Frontal cortex (tissue), 4 donors: ENCODE measurements at places on chromosomes 11 and 22. TPM values are rescaled to one million over a fixed set of nuclear protein-coding genes. Genes with fewer than 3 reads are reported as not detected.

- no peak for DNase-seq
Observed at GRCh38 chr22:28728002-28728401, 13.6 kb downstream of the CHEK2 start.

GRCh38 chr11:30821438-30821965, 235.3 kb upstream of the MPPED2 start:
- DNase-seq = no peak

GRCh38 chr11:2472428-2473186, 27.8 kb downstream of the KCNQ1 start:
- no peak for DNase-seq

DNA sequence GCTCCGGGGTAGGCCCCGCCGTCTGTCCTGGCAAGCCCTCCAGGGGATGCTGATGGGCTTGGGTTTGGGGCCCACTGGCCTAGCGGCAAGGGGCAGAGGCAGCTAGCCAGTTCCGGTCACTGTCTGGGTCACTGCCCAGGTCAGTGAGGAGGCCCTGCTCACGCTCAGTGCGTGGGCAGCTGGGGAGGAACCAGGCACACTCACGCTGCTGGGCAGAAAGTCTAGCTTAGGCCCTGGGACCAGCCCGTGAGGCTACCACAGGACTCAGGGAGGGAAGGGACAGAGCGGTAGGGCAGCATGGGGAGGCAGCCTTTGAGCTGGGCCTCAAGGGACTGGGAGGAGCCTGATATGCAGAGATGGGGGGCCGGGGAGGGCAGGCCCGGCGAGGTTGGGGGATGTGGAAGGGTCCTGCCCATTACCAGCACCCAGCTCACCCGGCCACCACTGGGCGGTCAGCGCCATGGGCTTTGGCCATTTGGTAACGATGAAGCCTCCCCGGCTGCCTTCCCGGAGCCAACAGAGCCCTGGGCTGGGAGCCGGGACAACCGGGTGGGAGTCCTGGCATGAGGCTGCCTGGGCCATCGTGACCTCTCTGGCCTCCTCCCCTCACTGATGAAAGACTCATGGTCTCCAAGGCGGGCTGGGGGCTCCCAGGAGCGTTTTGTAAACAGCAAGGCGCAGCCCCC, 14.2 kb downstream of the SHISAL1 start:
- DNase-seq = no peak

- no peak for DNase-seq
Observed at GRCh38 chr11:94954753-94955152, 18.6 kb downstream of the CWC15 start.

GRCh38 chr22:44288913-44289312, 23.8 kb downstream of the SHISAL1 start:
- no peak for DNase-seq

GRCh38 chr22:35552196-35552842, 11.7 kb downstream of the RASD2 start:
- DNase-seq = peak; percentile 74

GRCh38 chr22:33167998-33168790, 110.0 kb upstream of the SYN3 start:
- no peak for DNase-seq

DNA sequence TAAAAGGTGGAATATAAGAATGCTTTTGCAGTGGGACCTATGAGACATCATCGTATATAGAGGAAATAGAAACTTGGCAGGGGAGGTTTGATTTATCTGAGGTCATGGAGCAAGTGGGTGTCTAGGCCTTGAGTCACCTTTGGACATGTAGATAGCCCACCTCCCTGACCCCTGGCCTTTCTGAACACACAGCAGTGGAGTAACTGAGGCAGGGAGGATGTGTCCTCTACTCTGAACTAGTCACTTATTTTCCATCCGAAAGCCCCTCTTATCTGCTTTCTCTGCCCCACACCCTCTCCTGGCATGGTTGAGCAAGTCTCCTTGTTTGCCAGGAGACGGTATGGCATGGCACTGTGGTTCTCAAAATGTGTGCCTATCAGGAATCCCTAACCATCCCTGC, 7.9 kb downstream of the CD82 start:
- no peak for DNase-seq

- DNase-seq = no peak
Observed at GRCh38 chr22:35089139-35089538, 23.2 kb downstream of the ISX start.

GRCh38 chr11:132763503-132763902, 768.8 kb downstream of the OPCML start:
- DNase-seq = no peak

DNA sequence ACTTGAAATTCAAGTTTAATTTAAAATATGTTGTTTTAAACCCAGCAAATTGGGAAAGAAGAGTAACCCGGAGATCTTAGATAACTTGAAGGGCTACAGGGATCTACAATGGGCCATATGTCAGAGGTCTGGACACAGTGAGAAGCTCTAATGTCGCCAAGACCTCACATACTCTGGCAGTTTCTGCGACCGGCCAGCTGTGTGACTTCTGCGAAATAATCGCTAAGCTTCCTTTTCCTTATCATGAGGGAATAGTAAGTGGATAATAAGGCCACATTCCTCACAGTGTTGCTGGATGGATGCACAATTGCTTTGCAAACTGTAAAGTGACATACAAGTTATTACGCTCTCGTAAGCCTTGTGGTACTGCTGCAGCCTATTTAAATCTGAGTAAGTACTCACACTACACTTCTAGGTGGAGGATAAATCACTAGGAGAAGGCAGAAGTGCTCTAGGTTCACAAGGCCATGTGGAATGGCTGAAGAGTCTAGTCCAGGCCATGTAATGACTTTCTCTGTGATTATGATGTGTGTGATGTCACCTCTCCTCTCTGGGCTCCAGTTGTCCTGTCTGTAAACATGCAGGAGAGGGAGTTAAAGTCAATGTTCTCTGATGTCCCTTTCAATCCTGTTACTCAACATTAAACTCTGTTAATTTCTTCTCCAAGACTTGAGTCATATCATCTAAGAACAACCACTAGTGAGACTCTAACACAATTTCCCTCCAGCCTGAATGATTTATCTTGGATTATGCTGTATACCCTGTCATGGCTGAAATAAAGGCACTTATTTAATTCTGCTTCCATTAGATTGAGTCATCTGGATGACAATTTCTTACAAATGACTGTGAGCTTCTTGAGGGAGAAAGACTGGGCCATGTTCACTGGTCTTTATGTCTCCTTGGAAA, 192.6 kb upstream of the NARS2 start:
- no peak for DNase-seq

- DNase-seq = no peak
Observed at GRCh38 chr11:65781962-65782815, 1.4 kb upstream of the AP5B1 start.

DNA sequence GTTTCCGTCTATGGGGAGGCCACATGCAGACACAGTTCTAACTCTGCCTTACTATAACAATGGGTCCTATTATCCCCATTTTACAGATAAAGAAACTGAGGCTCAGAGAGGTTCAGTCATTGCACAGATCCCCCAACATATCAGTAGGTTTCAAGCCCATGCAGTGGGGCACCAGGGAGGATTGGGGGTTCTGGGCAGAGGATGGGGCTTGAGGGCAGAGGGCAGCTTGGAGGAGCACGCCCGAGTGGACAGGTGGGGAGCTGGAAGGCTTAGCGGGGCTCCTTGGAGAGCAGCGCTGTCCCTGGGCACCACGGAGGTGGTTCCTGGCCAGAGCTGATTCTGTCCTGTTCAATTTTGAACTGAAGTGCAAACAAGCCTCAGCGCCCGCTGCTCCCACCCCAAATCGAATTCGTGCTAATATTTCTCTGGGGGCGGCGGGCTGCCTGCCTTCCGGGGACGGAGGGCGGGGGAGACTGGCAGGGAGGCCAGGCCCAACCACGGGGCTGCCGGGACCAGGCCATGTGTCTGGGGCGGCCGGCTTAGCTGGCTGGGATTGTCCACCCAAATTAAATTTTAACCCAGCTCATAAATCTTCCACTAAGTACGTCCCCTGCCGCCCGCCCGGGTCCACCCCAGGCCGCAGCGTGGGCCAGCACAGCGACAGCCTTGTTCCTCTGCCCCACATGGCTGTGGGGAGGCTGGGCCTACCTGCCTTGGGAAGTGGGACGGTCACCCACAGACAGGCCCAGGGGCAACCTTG, 49.4 kb downstream of the FLRT1 start:
- no peak for DNase-seq

GRCh38 chr11:86623041-86623621, 49.3 kb downstream of the ME3 start:
- DNase-seq = no peak

- DNase-seq = no peak
Observed at GRCh38 chr11:68321293-68322051, 9.1 kb downstream of the LRP5 start.

DNA sequence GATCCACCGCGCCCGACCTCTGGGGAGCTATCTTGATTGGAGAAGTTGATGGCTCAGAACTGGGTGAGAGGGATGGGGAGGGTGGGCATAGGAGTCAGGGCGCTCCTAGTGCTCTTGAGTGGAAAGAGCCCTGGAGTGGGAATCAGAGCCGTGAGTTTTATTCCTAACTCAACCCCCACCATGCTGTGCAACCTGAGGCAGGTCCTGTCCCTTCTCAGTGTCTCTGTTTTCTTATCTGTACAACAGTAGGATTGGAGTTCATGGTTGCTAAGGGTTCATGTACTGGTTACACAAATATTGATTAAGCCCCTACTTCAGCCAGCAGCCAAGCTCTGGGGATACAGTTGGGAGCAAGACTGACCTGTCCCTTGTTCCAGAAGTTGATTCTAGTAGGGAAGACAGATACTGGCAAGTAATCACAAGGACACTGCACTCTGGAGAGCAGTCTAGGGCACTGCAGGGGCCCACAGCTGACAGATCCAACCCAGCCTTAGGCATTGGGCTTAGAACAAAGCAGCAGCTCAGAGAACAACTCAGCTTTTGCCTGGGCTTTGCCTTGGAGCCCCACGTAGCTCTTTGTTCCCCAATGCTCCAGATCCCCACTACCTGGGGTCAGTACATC, 12.4 kb upstream of the DAGLA start:
- DNase-seq = no peak

DNA sequence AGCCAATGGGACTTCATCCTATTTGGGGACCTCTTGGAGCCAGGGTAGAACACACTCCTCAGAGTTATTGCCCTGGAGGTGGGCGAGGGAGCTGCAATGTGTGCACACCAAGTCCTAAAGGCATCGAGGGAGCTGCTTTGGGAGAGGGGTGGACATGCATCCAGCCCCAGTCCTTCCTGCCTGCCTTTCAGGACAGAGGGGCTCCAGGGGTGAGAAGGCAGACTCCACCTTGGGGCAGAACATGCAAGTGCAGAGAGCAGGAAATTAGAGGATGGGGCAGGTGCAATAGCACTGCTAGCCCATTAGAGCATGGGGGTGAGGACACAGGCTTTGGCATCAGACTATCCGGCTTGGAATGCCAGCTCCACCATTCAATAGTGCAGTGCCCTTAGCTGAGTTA, 288.5 kb downstream of the OPCML start:
- DNase-seq = no peak

GRCh38 chr11:80414181-80415165, 973.6 kb upstream of the TENM4 start:
- DNase-seq = no peak

GRCh38 chr11:128595221-128595620, 7.9 kb upstream of the ETS1 start:
- no peak for DNase-seq

GRCh38 chr11:114400216-114400914, at the start of the genes C11orf71 and RBM7:
Gene C11orf71 (minus strand): TSS chr11:114400511. CDS start chr11:114400331, 180 bp downstream.
Gene RBM7 (plus strand): TSS chr11:114400666. CDS start chr11:114400672, 6 bp downstream.
- DNase-seq = peak; percentile 69

GRCh38 chr22:38104084-38104483, 6.4 kb downstream of the BAIAP2L2 start:
- no peak for DNase-seq

DNA sequence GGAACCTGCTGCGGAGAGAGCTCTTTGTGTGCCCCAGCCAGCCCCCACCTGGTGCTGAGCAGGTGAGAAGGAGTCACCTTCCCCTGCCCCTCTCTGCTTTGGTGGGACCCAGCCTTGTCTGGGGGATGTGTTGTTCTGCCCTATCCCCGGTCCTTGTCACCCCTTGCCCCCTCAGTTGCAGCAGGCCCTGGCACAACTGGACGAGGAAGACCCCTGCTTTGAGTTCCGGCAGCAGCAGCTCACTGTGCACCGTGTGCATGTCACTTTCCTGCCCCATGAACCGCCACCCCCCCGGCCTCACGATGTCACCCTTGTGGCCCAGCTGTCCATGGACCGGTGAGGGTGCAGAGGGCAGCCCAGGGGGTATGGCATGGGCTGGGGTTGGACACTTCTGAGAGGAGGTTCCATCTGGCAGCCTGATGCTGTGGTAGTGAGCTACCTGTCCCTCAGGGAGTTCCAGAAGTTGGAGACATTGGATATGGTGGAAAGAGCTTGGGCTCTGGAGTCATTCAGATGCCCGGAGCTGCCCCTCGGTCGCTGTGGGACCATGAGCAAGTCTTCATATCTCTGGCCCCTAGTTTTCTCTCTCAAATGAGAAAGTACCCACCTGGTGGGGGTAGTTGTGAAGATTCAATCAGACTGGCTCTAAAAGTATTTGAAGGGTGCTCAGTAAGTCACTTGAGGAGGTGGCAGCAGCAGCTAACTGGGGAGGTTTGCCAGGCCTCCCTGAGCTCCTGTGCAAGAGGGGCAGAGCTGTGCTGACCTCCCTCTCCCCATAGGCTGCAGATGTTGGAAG, 4.3 kb downstream of the LARGE2 start:
- DNase-seq = no peak

- no peak for DNase-seq
Observed at GRCh38 chr11:92295175-92296137, 70.8 kb downstream of the FAT3 start.

GRCh38 chr11:103545551-103545950, 436.3 kb downstream of the DYNC2H1 start:
- DNase-seq = no peak

DNA sequence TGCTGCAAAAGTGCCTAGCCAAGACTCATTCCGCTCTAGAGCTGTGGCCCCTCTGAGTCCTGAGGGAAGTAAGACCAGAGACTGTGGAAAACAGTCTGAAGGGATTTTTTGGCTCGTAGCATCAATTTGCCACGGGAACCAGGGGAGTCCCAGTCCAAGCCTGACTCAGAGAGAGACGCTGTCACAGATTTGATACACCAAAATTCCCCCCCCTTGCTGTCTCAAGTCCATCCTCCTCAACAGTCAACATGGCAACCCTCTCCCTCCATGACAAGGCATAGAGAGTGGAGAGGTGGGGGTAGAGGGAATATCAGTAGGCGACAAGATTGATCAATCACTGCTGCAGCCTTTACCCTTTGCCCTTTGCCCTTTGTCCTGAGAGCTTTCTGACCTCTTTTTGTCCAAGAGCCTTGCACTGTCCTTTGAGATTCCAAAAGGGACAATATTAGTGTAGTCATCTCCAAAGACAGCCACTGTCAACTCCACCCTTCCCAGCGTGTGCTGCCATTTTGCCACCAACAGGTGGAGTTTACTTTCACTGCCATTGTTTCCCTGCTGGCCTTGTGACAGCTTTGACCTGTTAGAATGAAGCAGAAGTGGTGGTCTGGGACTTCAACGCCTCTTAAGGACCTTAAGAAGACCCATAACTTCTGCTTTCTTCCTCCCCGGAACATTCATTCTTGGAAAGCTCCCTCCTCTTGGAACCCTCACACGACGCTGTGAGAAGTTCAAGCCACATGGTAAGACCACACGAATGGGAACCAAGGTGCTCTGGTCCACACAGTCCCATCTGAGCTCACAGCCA, 7.3 kb downstream of the SLC15A3 start:
- no peak for DNase-seq

The CASP1 gene
- 2.9 TPM for total RNA-seq

The SLC5A4 gene
- not detected for total RNA-seq

The RASGRP2 gene
- total RNA-seq = 24.9 TPM

The AGBL2 gene
- 0.41 TPM for total RNA-seq

The GAB4 gene
- not detected for total RNA-seq

The RIMBP3C gene
- total RNA-seq = 0.82 TPM

The CNTF gene
- 1.2 TPM for total RNA-seq

The ATF4 gene
- 92.9 TPM for total RNA-seq

The UBQLNL gene
- under 0.01 TPM for total RNA-seq

The CHRDL2 gene
- not detected for total RNA-seq
